ENCODE measurements at places on chromosomes 11 and 22.

- peak; percentile 37 for DNase-seq
Observed at GRCh38 chr22:21669026-21669425, 3.2 kb downstream of the PPIL2 start.

DNA sequence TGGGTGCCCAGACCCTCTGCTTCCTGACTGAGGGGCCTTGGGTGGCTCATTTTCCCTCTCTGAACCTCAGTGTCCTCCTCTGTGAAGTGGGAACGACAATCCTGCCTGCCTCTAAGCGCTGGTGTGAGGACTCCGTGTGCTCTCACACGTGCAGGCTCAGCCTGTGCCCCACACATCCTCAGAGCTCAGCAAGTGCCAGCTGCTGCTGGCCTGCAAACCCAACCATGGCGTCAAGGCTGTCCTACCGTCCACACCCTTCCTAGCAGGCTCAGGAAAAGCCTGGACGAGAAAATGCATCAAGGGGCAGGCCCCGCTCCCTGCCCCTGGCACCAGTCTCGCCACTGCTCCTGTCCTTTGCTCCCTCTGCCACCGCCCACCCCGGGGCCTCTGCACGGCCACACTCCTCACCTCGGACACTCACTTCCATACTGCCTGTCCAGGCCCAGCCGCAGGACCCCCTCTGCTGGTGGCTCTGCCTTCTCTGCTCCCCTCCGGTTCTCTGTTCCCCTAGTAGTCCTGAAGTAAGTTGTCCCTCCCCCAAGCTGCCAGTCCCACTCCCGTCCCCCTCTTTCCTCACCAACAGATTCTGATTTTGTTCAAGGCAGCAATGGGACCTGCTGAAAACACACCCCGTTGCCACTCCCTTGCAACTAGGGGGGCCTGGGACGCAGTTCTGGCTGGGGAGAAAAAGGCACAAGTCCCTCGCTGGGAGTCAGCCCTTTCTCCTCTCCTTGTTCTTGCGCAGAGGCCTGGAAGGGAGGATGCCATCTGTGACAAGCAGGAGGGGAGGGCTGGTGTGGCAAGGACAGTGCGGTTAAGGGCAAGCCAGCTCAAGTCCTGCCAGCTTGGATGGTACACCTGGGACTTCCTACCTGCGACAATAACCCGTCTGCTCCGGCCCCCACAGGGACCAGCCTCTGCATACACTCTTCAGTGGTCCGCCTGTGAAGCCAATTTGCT is 62.2 kb downstream of the ARFGAP3 start:
- no peak for DNase-seq

GRCh38 chr11:60977224-60977623 is 5.7 kb downstream of the CD6 start:
- DNase-seq: no peak

- DNase-seq: no peak
Observed at GRCh38 chr11:66546966-66547661, 411 bp downstream of the ACTN3 start.

DNA sequence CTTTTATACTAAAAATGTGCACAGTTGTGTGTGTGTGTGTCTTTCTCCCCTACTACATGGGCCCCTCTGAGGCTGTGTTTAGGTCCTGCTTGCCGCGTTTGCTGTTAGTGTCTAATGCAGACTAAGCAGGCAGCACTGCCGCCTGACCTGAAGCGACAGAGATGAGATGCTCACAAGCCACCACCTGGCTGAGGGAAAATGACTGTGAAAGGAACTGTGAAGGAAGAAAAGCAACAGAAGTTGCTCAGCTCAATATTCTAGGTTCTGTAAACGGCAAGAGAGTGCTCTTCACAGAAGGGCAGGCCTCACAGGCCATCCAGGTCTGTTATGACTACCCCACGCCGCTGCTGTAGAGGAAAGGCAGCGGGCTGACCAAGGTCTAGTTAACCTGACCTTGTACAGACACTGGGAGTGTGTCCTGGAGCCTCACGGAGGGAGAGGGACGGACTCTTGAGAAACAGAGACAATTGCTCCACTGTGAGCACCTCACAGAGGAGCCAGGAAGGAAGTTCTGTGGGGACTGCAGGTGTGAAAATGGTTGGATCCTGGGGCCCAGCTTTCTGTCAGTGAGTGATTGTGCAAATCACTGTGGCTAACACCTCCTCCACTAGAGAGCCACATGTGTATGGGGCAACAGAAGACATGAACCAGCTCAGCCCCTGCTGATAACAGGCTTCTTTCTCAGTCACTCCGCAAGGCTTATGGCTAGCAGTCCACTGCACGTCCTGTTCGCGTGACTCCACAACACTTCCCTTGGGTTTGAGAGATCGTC is 31.3 kb upstream of the YPEL1 start:
- DNase-seq: no peak

DNA sequence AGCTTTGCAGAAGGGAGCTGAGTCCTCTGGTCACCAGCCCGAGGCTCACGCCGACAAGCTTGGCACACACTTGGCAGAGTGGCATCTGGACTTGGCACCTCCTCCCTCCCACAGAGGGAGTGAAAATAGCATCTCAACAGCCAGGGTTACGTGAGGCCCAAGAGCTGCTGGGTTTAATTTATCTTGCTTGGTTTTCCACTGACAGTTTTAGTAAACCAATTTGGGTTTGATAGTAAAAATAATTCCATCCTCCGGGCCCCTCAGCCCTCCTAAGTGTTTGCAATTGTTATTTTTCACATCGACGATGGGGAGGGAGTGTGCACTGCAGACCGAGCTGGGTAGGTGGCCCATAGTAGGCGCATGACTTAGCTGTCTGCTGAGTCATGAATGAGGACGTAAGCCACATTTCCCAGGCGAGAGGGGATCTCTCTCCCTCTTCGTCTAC is 107.6 kb upstream of the ASPHD2 start:
- DNase-seq: no peak

GRCh38 chr11:62400760-62401159 is 18.1 kb upstream of the SCGB1A1 start:
- peak; percentile 61 for DNase-seq

DNA sequence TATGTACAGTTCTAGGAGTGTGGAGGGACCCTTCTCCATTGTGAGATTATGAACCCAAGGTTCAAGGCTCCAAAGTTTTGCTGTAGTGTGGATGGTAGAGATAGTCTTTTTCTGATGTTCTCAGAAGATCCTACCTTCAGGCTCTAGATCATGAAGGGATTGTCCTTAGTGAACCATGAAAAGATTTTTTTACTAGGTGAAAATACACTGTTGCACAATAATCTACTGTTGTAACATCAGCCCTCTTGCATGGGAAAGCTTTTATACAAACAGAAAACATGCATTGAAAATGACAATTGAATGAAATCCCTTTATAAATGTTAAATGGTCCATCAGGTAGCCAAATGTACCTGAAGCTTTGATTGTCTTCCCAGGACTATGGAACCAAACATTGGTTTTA is 177.8 kb downstream of the FAM76B start:
- DNase-seq: no peak

GRCh38 chr11:22459048-22459447 is 120.9 kb downstream of the SLC17A6 start:
- no peak for DNase-seq

- no peak for DNase-seq
Observed at GRCh38 chr11:61870541-61871031, 20.8 kb downstream of the FADS3 start.

GRCh38 chr11:35056391-35057093 is 82.4 kb upstream of the CD44 start:
- DNase-seq: peak; percentile 66

DNA sequence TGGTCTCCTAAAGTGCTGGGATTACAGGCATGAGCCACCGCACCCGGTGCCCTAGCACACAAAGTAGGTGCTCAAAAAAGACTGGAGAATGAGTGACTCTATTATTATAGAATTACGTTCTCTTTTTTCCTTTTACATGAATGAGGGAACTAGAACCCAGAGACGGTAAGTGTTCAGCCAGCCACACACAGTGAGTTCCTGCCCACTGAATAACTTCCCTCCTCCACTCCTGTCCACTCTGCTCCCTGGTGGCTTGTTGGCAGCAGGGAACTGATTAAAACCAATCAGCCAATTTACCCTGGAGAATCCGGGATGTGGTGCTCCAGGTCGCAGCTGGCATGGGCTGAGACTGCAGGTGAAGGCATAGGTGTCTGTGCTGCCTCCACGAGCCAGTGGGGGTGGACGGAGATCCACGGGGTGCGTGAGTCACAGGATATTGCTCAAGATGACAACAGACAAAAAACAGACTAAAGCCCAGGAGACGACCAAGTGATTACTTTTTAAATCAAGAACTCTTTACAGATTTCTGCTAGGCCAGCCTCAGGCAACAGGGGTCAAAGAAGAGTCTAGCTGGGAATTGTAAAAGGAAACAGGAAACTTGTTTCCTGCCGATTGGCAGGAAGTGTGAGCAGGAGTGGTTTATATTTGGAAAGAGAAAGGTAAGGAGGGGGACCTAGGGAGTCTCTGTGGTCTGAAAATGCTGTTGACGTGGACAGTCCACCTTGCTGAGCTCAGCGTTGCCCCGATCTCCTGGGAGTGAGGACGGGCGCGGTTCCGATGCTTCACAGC is 95.2 kb upstream of the TP53I11 start:
- DNase-seq: peak; percentile 49

DNA sequence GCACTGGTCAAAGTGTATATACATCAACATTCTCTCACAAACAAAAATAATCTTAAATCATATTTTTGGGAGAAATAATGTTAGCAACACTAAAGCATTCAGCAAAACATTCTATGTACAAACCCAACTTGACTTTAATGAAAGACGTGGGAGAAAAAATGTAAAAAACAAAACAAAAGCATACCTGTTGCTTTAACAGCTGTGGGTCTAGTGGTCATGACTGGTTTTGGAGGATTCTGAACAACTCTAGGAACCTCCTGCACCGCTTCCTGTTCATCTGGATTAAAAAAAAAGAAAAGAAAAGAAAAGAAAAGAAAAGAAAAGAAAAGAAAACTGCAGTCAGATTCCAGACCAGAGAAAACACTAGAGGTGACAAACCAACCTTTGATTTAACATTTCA is 2.1 kb downstream of the FNBP4 start:
- DNase-seq: no peak

- no peak for DNase-seq
Observed at GRCh38 chr11:103862094-103862801, 174.2 kb upstream of the DDI1 start.

GRCh38 chr11:20293531-20293930 is 70.0 kb upstream of the HTATIP2 start:
- no peak for DNase-seq

GRCh38 chr22:41770715-41771468 is 29.6 kb upstream of the CCDC134 start:
- no peak for DNase-seq

DNA sequence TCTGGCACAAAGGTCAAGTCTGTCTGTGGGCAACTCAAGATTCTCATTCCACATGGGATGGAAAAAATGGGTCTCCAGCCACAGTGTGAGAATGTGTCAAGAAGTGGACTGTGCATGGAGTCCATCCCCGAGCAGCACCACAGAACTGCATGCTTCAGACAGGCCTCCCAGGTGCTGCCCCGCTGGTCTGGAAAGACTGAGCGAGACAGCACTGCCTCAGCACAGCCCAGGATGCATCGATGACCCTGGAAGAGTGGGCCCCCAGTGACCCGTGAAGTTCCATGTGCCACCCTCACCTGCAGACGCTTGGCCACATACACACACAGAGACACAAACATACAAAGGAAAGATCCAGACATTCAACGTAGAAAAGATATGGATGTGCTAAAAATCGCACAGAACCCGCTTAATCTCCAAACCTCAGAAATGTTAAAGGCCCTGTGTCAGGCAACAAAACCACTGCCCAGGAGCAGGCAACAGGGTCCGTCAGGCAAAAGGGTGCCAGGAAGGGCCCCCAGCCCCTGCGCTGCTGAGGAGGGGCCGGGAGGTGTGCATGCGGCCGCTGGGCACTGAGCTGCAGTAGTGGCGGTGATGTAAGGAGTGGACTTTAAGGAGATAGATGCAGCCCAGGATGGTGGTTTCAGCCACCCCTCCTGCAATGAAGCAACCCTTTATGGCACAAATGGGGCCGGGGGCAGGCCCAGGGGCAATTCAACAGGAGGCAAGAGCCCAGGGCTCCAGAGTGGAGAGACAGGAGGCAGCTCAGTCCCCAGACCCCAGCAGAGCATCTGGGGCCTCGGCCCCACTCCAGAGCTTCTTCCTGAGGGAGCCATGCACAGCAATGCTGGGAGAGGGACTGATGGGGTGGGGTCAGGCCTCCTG is 84.7 kb downstream of the DGCR2 start:
- no peak for DNase-seq
